Caki2 (cell line): ENCODE measurements at places on chromosomes 6 and 20. TPM values are rescaled to one million over a fixed set of nuclear protein-coding genes. Genes with fewer than 3 reads are reported as not detected.

FRK gene
- 5.0 and 5.1 TPM in 2 replicates for total RNA-seq

DNA sequence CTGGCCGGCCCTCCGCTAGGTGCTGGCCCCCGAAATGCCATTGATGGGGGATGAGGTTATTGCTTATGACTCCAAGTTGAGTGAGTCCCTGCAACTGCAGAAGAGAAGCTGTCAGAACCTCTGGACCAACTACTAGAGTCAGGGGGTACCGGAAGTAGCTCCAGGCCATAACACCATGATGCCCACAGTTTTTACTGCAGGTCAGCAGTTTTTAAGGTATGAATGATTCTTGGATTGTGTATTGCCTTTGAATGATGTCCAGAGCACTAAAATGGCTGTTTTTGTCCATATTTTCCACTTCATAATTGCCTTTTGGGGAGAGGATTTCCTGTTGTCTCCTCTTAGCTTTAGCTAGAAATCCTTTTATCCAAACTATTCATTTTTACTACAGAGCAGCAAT is 148.4 kb downstream of the PDE10A start:
- DNase-seq = no peak

DNA sequence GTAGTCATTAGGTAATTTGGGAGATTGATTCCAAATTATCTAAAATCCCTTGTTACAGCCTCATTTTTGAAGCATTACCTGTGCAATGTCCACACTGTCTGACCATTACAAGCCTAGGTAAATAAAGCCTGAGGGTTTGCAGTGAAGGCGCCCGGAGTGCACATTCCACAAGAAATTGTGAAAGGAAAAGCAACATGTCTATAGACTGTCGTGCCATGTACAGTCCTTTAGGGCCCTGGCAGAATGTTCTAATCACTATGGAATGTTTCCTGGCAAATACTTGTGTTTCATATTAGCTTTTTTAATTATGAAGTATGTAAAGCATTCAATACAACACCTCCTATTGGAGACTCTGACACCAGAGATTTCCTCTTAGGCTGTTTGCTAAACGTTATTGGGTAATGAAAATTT is 28.9 kb downstream of the PREP start:
- DNase-seq = no peak

DNA sequence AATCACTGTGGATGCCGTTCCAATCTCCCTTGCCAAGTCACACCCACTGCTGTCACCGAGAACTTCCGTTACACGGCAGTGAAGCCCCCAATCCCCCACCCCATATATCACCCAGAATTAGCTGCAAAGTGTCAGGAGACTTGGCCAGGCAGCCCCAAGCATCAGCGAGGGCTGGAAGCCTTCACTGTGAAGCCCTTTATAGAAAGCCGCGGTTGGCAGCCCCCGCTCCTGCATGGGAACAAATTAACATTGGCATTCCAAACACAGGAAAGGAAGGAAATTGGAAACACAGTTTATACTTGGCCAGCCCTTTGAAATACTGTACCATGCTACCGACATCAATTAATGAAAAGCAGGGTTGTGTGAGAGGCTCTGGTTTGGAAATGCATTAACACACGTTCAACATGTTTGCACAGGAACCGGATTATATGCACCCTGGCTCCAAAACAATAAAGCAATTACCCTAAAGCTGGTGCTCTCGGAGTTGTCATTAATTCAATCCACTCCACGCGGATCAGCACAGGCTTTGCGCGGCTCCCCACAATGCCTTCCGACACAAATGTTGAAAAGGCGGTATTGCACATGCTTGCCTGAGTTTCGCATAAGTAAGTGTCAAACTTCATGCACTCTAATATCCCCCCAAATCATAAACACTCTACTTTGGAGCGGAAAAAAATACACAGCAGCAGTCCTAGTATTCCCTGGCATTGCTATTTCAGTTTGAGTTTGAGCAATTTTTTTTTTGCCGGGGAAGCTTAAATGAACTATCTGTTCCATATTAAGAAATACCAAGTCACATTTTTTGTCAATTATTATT is 7.1 kb downstream of the BMP7 start:
- no peak for DNase-seq

- DNase-seq = no peak
Measured at GRCh38 chr20:17648791-17649730, 33.0 kb downstream of the RRBP1 start.

DNA sequence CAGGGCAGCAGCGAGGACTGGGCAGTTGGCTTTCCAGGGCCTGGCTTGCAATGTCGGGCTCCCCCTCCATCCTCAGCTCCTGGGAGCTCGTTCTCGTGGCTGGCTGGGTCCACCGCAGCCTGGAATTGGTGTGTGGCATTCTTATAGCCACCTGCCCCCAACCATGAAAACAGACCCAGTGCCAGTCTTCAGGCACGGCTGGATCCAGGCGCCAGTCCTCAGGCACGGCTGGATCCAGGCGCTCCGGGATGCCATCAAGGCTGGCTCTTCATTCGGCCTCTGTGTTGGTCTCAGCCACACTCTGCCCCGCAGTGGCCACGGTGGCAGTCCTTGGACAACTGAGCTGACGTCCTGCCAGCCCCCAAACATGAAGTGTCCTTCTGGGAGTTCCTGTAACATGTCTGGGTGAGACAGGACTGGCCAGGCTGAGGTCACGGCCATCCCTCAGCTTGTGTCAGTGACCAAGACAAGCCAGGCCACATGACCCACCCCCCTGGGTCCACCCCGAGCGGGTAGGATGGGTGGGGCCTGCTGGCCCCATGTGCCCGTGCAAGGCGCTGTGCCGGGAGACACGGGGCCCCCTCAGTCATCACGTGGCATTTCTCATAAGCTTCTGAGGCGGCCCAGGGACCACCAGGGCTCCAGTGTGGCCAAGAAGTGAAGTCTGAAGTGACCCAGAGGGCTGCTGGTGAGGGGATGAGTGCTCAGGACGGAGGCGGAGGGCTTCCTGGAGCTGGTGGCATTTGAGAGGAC is 99.0 kb downstream of the TAF4 start:
- DNase-seq = no peak

OR2J3 gene
- not detected in 2 replicates for total RNA-seq

DNA sequence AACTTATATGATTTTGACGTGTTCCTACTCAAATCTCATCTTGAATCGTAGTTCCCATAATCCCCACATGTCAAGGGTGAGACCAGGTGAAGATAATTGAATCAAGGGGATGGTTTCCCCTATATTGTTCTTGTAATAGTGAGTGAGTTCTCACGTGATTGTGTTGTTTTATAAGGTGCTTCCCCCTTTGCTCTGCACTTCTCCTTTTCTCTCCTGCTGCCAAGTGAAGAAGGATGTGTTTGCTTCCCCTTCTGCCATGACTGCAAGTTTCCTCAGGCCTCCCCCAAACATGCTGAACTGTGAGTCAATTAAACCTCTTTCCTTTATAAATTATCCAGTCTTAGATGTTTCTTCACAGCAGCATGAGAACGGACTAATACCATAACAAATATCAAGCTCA is 83.2 kb downstream of the MANEA start:
- DNase-seq = no peak

DNA sequence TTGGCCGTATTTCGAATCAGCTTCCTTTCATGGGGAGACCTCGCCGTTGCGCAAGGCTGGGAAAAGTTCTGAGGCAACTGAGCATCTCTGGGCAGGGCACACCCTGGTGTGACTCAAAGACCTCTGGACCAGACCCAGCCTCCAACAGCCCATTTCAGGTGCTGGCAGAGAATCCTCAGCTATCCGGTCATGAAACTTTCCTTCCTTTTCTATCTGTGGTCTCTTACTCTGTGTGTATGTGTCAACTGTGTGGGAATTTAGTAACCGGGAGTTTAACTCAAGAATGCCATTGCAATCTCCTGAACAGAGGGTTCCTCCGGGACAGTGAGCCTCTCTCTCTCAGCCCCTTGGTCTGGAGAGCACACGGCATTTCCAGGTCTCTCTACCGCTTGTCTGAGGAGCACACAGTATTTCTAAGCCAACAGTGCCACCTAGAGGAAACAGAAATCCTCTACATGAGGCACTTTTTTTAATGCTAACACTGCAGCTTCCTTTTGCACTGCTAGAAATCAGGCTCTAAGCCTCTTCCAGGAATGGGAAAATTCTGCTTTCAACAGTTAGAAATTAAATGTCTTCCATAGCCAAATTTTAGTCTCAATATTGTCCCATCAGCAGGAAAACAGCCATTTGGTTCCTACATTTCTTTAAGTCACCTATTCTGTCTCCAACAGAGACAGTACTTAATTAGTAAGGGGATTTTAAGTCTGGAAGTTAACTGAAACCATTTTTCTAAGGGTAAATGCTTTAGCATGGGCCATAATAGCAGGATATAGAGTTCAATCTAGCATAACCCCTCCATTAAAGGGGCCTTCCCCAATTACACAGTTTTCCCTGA is 32.7 kb downstream of the PLN start:
- no peak for DNase-seq

GRCh38 chr6:66307490-66307889 is 600.5 kb upstream of the EYS start:
- DNase-seq = peak; percentile 9
